Fibroblast of villous mesenchyme (primary cell): ENCODE measurements at places on chromosomes 2 and 18. TPM values are rescaled to one million over a fixed set of nuclear protein-coding genes. Genes with fewer than 3 reads are reported as not detected.

GRCh38 chr2:42360493-42360889, 526 bp downstream of the COX7A2L start:
- DNase-seq = peak; percentile 36

- no peak for DNase-seq
Measured at GRCh38 chr2:16174693-16175045, 234.3 kb downstream of the MYCN start.

DNA sequence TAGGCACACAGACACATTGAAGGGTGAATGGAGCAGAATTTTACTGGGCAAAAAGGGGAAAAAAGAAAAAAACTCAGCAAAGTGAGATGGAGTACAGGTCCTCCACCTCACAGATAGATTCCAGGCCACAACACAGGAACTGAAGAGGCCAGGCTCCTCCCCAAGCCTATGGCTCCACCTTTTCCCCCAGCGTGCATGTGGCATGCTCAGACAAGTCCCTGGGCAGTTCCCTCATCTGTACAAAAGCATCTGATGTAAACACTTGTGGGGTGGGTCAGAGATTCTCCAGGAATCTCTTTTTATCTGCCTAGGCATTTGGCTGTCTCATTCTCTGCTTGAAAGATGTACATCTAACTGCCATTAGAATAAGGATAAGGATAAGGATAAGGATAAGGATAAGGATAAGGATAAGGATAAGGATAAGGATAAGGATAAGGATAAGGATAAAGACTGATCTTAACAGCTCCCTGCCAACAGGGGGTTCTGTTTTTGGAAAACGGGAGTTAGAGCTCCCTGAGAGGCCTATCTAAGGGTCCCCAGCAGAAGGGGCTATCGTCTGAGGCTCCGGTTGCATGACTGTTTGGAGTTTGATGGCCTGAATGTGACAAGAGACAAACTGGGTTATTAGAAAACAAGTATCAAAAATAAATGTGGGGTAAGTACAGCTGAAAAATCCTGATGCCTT, 17.2 kb upstream of the ASXL3 start:
- peak; percentile 34 for DNase-seq

DNA sequence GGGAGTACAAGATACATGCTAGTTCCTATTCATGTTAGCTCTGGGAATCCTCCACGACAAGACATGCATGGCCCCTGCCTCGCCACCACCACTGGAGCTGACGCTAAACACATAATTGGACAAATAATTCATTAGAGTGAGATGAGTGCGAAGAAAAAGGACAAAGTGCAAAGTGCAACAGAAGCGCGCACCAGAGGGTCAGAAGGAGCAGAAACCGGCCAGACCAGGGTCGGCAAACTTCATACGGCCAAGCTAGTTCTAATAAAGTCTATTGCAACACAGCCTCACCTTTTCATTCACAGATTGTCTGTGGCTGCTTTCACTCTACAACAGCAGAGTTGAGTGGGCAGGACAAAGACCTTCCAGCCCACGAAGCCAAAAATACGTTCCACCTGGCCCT, 266.1 kb upstream of the KLHL29 start:
- DNase-seq = no peak

DNA sequence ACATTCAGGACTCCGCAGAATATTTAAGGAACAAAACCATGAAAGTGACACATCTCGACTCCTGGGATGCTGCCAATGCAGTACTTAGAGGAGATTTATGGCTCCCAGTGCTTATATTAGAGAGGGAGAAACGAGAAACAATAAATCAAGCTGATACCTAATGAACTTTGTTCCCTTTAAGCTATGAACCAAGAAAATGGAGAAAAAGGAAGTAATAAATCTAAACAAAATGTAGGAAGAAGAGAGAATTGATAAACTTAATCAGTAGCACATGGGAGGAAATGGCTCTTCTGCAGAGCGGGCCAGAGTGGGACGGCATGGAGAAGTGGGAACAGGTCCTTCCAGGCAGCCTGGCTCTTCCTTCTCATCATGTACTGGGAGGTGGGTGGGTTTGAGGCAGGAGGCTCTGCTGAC, 42.7 kb downstream of the NPPC start:
- DNase-seq = peak; percentile 52

EPB41L3 gene
- 0.43 and 0.97 TPM in 2 replicates for total RNA-seq
